ENCODE measurements at places on chromosomes 12 and 14.

GRCh38 chr14:65783576-65783975, 371.0 kb downstream of the FUT8 start:
- no peak for DNase-seq

DNA sequence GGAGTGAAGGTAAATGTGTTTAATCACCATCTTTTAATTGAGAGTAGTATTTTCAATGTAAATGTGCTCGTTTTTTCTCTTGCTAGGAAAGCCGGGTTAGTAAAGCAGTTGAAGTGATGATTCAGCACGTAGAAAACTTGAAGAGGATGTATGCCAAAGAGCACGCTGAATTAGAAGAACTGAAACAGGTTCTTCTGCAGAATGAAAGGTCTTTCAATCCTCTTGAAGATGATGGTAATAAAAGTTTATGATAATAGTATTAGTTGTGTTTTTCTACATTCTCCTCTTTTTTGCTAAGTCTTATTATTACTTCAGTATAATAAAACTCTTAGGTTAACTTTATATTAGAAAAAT, 93.9 kb downstream of the DNAI7 start:
- no peak for DNase-seq

DNA sequence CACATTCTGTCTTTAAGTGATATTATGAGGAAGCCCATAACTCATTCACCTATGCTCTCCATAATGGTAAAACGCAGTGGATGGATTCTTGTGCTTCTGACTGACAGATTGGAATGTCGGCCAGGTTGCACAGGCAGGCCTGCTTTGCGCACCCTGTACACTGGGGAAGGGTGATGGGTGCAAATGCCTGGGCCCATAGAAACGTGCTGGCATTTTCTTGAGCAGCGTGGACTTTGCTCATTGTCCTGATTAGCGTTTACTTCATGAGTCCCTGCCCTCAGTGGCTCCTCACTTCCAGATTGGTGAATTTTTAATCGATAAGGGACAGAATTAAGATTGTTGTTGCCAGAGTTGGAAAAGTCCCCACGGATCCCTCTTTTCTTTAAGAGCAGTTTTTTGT, 80.9 kb upstream of the TRAF3 start:
- DNase-seq, result no peak

DNA sequence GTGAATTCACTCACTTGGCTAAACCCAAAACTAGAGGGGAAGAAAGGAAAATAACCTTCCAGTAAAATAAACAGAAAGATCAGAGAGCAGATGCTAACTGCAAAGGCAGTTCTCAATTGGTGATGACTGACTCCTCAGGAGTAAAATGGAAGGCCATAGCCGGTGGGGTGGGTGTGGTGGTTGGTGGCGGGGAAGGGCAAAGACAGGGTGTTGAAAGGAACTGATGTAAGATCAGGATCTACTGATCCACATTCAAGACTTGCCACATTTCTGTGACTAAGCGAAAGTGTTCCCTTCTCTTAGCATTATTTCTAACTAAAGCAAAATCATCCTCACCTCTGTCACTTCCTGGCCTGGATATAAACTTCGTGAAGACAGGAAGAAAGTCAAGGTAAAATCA, 26.3 kb upstream of the TC2N start:
- no peak for DNase-seq

GRCh38 chr14:97219431-97220017, 422.3 kb downstream of the VRK1 start:
- no peak for DNase-seq

DNA sequence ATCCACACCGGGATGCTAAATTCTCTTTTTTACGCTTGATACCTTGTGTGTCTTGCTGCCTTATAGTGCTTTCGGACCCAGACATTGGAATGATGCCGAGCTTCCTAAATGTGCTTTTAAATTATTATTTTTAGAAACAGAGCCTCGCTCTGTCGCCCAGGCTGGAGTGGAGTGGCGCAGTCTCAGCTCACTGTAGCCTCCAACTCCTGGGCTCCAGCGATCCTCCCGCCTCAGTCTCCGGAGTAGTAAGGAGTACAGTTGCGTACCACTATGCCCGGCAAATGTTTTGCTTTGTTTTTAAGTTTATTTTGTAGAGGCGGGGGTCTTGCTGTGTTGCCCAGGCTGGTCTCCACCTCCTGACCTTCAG, 489 bp upstream of the EML5 start:
- DNase-seq, result no peak

GRCh38 chr12:42285431-42285830, 40.5 kb downstream of the ZCRB1 start:
- DNase-seq, result no peak

- no peak for DNase-seq
Measured at GRCh38 chr12:29734734-29735133, 49.0 kb downstream of the TMTC1 start.

- DNase-seq, result no peak
Measured at GRCh38 chr12:40099423-40099853, 6.4 kb downstream of the SLC2A13 start.

- no peak for DNase-seq
Measured at GRCh38 chr12:65891219-65891618, 66.9 kb downstream of the HMGA2 start.

DNA sequence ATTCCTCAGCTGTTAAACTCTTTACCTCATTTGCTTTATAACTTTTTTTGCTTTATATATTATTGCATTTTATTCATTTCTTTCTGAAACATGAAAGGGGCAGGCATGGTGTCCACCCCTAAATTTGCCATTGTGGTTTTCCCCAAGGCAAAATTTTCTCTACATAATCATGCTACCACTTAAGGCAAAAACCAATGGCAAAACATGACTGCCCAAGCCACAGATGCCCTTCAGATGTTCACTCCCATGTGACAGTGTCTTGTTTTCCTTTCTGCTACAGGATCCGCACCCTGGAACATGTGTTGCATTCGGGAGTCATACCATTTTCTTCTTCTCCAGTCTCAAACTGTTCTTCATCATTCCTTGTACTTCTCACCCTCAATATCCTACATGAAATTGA, 28.3 kb downstream of the TTC5 start:
- no peak for DNase-seq

- no peak for DNase-seq
Measured at GRCh38 chr12:106583242-106584103, 669 bp downstream of the RFX4 start.

DNA sequence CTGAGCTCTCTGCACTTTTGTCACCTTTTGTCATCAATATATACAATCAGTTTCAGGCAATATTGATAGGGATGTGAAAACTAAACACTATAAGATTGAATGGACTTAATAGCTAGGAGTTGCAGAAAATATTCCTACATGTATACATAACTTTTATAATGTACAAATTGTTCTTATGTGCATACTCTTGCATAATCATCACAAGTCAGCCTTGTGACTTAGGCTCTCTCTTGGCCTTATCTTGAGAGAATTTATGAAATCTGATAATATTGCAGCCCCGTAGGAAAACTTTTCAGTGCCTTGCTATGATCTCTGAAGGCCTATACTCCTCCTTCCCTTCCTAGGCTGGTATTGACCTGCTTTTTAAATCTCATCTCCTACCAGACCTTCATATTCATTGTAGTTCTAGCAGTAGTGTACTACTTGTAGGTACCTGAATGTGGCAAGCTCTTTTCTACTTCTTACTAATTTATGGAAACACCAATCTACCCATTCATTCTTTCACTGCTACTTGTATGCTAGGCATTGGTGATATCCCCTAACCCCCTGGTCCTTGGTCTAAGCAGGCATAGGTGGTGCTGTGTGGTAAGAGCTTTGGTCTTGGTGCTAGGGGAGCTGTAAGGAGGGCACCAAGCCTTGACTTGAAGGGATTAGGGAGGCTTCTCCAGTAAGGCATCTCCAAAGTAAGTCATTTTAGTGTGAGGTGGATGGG, 100.0 kb downstream of the PRKCH start:
- no peak for DNase-seq

DNA sequence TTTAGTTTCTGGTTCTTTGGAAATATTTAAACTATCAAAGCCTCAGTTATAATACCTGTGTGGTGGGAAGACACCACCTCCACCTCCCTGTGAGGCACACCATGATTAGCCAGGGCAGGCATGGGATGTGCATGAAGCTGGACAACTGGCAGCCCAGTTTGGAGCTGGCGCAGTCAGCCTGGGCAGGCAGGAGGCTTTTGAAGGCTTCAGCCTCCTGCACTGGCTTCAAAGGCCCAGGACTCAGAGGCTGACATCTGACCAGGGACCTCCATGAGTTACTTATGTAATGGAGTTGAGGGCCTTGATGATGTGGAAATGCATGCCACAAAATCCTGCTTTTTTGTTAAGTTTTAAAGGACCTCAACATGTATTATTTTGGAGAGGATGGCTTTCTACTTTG, 30.3 kb downstream of the C14orf132 start:
- DNase-seq, result no peak

DNA sequence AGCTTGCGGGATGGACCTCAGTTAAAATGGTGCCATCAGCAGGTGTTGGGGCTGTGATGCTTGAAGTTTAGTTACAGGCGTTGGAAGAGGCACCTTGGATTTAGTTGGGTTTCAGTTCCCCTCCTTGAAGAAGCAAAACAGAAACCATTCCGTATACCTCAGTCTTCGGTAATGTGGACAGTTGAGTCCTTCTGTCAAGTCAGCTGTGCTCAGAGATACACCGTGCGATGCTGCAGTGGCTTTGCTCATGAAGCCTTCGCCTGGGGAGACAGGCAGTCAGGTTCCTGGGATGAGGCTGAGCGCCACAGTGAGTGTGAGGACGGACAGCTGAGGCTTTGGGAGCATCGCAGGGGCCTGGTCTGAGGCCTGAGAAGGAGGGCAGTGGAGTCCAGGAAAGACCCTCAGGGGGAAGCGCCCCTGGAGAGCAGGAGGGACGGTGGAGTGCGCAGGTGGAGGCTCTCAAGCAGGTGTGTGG, 7.4 kb downstream of the RAN start:
- peak; percentile 57 for DNase-seq

- no peak for DNase-seq
Measured at GRCh38 chr12:124111006-124111405, 138.0 kb downstream of the ZNF664 start.

GRCh38 chr12:107431942-107432341, 253.7 kb upstream of the PWP1 start:
- no peak for DNase-seq

DNA sequence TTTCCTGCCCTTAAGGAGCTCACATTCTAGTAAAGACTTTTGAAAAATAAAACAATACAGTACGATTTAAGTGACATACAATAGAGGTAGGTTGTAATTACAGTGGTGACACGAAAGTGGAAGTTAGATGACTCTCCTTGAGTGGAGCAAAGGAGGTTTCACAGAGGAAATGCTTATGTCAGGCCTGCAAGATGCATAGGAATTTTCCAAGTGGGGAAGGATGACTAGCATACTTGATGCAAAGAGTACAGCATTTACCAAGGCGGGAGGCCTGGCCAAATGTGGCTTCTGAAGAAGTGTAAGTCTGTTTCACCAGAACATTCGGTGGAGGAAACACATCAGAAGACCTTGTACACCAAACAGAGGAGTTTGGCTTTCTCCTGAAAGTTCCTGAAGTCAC, 55.2 kb downstream of the ERO1A start:
- no peak for DNase-seq

- DNase-seq, result no peak
Measured at GRCh38 chr12:107167756-107168155, 74.4 kb upstream of the CRY1 start.

- no peak for DNase-seq
Measured at GRCh38 chr14:98297567-98297966, 974.4 kb downstream of the BCL11B start.

DNA sequence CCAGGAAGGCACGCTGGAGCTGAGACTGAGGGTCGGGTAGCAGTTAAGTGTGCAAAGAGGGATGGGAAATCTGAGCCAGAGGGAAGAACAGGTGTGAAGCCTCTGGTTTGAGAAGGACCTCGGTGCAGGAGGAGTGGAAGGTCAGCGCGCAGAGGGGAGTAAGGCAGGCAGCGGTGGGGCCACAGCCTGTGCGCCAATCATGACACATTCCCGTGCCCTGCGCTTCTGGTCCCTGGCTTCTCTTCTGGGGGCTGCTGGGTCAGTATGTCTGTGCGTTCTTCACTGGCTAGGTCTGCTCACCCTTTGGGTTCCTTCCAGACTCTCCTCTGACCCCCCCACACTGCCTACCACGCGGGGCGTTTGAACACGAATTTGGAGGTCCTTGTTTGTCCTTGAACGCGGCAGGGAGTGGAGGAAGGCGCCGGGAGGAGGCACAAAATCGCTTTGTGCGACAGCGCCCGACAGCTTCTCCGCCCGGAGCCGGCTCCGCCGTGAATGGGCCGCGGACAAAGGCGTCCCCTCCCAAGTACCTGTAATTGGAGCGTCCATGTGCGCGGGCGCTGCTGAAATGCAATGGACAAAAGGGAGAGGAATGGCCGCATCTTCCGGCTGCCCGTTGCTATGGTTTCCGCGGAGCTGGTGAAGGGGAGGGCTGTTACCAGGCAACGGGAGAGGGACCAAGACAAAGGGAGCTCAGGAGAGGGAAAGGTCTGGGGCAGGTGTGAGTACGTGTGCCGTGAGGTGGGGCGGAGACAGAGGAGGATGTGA, 207.2 kb upstream of the SRRM4 start:
- no peak for DNase-seq

GRCh38 chr12:6547987-6548386, 7.9 kb downstream of the IFFO1 start:
- no peak for DNase-seq

- DNase-seq, result peak; percentile 54
Measured at GRCh38 chr12:12786706-12787601, 1.5 kb downstream of the APOLD1 start.

GRCh38 chr12:110733900-110734299, 8.8 kb downstream of the PPP1CC start:
- no peak for DNase-seq

GRCh38 chr12:24853588-24853987, 95.3 kb downstream of the BCAT1 start:
- DNase-seq, result no peak

DNA sequence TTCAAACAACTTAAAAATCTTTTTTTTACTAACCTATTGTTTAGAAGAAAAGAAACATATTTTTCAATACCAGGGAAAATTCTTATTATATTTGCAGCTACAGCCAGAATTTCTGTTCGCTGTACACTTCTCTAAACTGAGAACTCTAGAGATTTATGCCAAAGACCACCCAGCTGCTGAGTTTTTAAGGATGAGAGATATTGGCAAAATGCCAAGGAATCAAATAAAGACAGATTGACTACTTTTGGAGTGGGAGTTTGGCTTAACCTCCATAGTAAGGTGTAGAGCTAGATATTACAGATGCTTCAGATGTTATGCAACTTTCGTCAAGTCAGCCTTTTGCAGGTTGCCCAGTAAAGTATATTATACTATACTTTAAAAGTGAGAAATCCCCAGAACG, 71.8 kb downstream of the TTLL5 start:
- no peak for DNase-seq

GRCh38 chr12:19048943-19049342, 80.6 kb upstream of the PLEKHA5 start:
- DNase-seq, result no peak

Measured in memory B cell (primary cell).